ENCODE measurements at places on chromosomes 3 and 15.

DNA sequence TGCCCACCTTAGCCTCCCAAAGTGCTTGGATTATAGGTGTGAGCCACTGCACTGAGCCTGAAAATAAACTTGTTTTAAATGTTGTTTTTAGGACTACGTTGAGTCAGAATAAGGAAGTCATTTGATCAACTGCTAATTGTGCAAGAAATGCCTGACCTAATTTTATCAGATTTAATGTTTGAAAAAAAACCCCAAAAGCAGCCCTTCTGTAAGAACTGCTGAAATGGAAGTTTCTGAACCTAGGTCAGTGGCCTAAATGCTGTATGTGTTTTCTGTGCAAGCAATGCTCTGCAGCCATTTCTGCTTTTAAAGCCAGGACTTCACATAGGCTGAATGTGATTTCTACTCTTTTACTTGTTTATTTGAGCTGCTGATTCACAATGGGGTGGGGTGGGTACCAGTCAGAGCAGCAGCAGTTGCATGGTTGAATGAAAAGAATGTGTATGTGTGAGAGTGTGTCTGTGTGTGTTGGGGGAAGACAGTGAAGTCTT, 6.6 kb downstream of the GPX1 start:
- DNase-seq, result peak; percentile 94

- no peak for DNase-seq
These were observed 252.3 kb downstream of the PTPRG start for GRCh38 chr3:61813636-61814035.

DNA sequence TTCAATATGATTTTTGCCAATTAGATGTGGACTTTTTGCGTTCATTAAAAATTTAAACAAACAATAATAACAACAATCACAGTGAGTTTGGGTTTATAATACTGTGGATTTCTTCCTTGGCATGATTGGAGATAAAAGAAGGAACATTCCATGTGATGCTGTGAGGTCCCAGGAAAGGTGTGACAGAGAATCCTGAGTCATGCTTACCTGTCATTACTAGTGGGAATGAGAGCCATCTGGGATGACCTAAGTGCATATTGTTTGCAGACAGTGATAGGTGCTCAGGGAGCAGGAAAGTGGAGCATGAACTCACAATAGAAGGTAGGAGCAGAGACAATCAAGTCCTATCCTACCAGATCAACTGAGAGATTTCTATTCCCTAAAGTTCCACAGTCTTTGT, 766.5 kb upstream of the CFAP20DC start:
- peak; percentile 43 for DNase-seq

DNA sequence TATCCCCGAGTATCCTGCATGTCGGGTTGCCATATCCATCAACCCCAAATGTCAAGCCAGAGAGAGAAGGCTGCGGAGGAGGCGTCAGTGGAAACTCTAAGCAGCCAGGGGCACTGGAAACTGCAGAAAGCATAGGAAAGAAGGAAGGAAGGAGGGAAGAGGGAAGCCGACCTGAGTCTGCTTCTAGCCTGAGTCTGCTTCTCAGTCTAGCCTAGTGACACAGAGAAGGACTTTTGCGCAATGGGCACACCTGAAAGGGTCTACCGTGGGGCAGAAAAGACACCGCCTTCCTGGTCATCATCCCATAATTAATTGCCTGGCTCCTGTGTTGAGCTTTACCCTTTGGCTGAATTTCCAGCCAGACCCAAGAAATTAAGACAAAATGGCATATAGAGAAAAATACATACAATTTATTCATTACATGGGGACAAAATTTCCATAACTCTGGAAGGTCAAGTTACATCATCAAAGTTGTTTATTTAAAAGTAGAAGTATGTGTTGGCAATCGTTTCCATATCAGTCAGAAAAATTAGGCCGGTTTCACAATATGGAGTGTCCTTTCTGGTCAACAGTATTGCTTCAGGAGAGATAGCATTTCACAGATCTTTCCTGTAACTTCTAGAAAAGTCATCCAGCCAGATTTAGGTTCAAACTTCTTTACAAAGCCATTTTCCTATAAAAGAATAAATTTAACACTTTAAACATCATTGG, 10.3 kb downstream of the BCL2A1 start:
- DNase-seq, result no peak

GRCh38 chr15:46607077-46607476, 972.2 kb downstream of the SQOR start:
- DNase-seq, result no peak
